ENCODE measurements at places on chromosomes 7 and 10.

GRCh38 chr7:47609803-47610452 is 28.0 kb upstream of the TNS3 start:
- DNase-seq, result no peak

- DNase-seq, result no peak
Observed at GRCh38 chr10:30413996-30414576, 19.9 kb upstream of the MAP3K8 start.

DNA sequence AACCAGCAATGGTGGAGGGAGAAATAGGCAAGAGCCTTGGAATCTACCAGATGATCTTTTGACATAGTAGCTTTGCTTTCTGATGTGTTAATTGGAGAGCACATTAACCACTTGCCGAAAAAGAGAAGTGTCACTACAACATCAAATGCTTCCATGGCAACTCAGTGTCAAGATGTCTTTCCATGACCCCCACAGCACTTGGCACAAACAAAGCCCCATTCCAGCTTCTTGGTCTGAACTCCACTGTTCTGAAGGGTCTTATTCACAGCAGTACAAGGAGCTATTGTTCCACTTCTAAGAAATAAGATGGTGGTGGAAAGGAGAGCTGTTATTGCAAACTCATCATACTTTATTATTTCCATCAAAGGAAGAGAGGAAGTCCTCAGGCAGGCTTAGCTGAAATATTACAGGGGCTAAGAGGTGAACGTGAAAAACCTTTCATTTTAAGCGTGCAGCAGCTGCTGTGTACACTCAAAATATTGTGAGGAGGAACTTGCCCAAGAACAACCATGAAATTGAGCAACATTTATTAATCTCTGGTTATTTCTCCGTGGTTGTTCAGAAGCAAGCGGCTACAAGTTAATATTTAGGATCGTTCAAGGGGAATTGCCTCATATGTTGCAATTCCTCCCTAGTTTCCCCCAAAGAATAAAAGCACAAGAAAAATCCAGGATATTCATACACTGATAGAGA is 354.8 kb upstream of the CELF2 start:
- no peak for DNase-seq

DNA sequence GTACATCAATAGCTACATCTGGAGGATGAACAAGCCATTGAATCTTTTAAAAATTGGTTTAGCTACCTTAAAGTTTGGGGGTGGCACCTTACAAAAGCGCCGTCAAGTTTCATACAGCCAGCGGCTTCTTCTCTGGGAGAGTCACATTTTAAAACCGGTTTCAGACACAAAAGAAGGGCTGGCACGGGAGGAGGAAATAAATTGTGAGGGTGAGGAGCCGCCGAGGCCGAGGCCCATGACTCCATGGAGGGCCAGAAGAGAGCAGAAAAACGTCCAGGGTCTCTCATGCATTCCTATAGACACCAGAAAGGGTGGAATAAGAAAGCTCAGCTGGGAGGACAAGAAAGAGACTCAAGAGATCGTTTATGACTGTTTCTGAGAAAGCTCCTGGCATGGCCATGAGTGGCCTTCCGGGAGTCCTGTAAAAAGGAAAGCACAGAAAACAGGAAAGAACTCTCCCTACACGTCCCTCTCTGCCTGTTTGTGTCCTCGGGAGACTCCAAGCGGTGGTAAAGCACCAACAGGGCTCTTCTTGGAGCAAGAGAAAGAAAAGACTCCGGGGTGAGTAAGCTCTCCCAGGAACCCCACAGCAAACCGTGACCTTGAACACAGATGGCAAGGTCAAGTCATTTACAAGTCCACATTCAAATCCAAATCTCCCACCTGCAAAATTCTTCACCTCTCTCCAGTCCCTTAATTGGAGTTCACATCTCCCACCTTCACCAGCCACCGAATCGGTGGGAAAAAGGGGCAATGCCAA is 1.8 kb downstream of the FRAT2 start:
- no peak for DNase-seq

DNA sequence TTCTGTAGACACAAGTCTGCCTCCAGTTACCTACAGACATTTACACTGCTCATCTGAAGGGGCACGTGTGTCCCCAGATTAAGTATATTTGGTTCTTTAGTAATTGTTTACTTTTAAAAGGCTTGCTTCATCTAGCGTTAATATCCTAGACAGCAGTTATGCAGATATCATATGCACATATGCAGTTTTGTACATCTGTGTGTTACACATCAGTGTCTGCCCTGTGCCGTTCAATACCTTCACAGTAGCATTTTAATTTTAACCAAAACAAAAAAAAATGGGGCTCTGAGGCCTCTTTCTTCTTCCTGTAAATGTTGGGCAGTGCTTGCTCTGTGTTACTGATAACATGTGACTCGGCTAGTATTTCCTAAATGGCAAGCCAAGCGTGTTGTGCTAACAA is 331.4 kb upstream of the MGMT start:
- DNase-seq, result no peak

GRCh38 chr7:32680259-32681173 is 185.2 kb downstream of the AVL9 start:
- DNase-seq, result no peak

DNA sequence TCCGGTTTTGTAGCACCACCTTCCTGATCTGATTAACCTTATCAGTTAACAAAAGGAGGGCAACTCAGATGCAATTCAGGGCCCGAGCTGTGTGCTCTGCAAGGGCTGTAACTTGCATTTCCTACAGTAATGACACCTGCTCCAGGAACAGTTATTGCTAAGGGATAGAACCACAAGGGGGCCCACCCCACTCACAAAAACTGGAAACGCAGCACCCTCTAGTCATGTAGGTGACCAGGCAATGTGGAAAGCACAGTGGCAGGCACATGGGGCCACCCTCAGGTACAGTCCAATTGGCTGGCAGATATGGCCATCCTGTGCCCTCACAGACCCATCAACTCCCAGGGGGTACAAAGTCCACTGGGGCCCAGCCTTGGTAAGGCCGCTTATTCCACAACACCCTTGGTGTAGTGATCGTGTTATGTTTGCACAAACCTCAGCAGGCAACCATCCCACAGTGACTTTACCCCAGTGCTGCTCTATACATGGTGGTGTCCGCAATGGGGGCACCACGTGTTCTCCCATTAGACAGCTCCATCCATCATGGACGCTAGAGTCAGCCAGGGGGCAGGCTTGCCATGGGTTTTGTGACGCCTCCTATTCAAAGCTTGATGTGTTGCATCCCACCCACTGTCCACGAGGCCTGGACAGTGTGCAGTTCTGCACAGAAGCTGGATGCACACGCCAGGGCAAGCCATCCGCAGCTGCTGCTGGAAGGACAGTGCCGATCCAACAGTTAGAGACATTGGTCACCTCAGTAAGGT is 9.4 kb downstream of the RNF133 start:
- no peak for DNase-seq

DNA sequence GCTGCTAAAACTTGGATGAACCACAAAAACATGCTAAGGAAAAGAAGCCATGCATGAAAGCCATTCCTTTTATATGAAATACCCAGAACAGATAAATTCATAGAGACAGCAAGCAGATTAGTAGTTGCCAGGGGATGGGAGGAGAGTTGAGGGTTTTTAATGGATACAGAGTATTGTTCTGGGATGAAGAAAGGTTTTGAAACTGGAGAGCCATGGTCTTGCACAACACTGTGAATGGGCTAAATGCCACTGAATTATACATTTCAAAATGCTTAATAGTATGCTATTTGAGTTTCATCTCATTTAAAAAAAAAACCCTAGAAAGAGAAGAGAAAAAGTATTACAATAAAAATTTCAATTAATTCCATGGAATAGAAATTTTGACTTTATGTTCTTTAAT is 154.3 kb downstream of the GNAT3 start:
- DNase-seq, result no peak

- no peak for DNase-seq
Observed at GRCh38 chr10:89347701-89348457, 20.1 kb downstream of the IFIT3 start.

DNA sequence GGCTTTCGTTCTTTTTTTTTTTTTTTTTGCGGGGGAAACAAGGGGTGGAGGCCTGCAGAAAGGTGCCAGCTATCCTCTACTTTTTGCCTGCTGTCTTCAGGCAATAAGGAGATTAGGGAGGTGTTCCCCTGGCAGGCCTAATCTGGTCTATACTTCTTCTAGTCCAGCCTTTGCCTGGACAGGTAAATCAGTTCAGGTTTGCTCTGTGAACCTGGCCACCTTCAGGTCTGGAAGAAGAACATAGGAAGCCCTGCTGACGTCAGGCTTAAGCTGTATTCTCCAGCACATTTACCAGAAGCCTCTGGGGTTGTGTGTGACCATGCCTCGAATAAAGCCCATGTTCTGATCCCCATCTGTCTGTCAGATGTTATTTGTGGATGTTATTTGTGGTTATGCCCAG is 115.4 kb downstream of the SDK1 start:
- no peak for DNase-seq

DNA sequence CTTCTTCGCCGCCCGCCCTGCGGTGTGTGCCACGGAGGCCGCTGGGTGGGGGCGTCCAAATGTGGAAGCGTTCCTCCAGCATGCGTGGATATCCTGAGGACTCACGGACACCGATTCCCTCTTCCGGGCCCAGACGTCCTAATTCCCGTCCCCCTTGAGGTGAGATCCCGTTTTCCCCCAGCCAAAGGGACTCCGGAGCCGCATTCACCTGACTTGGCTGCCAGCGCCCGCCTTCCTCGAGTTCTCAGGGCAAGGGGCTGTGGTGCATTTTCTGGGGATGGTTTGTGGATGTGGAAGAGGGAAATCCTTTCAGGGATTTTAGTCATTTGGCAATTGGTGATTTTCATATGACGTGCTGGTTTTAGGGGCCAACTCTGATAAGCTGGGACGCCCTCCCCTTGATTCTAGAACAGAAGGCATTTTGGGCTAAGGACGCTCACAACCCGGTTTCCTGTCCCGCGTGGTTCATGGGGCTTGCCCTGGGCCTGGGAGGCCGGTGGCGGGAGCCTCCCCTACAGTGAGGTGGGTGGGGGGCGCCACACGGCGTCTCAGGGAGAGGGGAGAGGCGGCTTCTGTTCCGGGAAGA is 165.4 kb downstream of the ACTR3B start:
- DNase-seq, result peak; percentile 24

DNA sequence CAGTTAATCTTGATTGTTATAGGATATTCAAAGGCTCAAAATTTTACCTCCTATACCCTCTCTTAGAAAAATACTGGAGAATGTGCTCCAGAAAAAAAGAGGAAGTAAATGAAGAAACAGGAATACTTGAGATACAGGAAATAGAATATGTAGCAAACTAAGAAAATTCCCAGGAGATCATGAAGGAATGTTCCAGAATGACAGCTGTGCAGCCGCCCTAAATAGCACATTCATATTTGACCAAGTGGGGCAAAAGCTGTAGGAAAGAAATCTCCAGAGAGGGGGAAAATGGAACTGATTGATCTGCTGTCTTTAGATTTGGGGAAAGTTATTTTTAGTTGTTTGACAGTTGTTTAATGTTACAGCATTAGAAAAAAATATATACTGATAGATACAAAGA is 46.2 kb upstream of the ZEB1 start:
- DNase-seq, result no peak

- no peak for DNase-seq
Observed at GRCh38 chr7:55535617-55536016, 36.7 kb downstream of the VOPP1 start.

GRCh38 chr7:135512135-135512887 is 2.4 kb upstream of the CNOT4 start:
- peak; percentile 68 for DNase-seq

- DNase-seq, result no peak
Observed at GRCh38 chr10:105605104-105605503, 964.0 kb downstream of the SORCS3 start.

GRCh38 chr10:117716889-117717288 is 174.3 kb downstream of the EMX2 start:
- no peak for DNase-seq

DNA sequence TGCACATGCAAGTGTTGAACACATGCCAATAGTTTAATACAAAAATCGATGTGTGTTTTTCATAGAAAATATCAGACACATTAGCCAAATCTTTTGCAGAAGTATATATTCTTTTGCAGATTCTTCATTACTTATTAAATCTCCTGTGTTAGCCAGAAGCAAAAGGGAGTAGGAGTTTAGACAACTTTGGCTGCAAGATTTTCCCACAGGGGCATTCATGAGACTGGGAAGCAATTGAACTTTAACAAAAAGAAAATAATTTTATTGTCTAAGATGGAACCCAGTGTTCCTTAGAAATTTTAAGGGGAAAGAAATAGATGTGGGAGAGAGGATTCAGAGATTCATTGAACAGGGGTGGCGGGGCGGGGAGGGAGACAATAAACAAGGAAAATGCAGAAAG is 1336.0 kb downstream of the GATA3 start:
- no peak for DNase-seq

- DNase-seq, result no peak
Observed at GRCh38 chr7:51569581-51569980, 253.0 kb upstream of the COBL start.

GRCh38 chr10:79289801-79290200 is 57.5 kb upstream of the PPIF start:
- no peak for DNase-seq

DNA sequence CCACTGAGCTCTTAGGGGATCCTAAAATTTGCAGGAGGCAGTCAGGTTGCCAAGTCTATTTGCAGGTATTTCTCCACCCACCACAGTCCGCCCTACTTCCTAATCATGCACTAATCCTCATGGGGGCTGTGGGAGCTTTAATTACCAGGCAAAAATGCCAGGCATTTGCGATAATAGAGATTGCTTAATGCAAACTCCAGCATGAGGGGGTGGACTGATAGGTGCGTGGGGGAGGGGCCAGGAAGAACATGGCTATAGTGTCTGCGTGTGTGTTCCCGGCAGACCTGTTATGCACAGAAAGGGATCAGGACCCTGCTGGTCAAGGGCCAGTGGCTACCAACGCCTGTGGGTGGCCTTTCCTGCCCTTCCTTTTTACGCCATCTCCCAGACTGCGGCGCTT is 15.6 kb upstream of the AQP1 start:
- DNase-seq, result no peak

GRCh38 chr7:130489140-130489983 is 2.5 kb upstream of the MEST start:
- DNase-seq, result peak; percentile 15

GRCh38 chr10:57113545-57113944 is 752.5 kb upstream of the ZWINT start:
- DNase-seq, result no peak

DNA sequence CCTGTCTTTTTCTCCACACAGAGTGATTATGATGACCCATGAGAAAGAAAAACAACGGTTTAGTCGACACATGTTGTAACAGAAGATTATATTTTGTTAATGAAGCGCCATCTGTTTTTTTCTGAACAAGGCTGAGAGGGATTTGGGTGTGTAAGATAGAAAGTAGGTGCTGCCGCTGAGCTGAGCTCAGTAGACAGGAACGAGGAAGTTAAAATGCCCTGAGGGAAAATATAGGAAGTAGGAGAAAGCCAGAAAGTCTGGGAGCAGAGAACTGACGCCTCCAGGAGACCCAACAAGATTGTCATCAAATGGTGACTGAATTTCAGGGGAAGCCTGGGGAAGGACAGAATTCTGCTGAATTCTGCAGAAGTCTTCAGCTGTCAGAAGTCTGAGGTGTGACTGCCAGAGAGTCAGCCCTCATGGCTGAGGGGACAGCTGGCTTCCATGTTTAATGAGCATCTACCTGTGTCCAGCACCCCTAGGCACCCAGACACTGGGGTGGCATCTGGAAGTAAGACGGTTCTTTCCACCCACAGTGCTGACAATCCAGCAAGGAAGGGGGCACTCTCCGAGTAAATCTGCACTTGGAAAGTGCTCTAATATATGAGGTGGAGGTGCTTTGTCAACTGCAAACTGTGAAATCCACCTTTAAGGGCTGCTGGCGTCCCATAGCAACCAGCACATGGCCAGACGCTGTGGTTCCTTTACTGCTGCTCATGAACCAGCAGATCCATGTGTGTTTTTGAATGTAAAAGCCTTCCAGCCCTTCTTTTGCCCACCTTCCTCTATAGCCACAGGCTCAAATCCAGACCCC is 12.5 kb upstream of the TSPAN15 start:
- no peak for DNase-seq
